ENCODE measurements at places on chromosomes 11 and 22.

- no peak for DNase-seq
These were observed 81.3 kb downstream of the CLPB start for GRCh38 chr11:72352859-72353551.

DNA sequence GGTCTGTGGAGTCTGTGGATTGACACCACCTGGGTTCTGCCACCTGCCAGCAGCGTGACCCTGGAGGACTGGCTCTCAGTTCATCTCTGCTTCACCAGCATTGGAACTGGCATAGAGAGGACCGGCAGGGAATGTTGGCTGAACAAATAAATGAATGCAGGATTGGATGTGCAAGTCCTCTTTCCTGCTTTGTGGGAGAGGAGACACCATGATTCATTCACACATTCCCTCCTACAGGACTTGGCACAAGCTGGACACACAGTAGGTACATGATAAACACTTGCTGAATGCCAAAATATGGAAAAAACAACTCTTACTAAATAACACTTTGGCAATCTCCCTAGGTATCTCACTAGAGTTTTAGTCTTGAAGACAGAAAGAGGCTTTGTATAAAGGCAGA lies 116.6 kb upstream of the NARS2 start:
- DNase-seq: no peak

- no peak for DNase-seq
These were observed 76.2 kb downstream of the GALNT18 start for GRCh38 chr11:11545285-11546275.

- no peak for DNase-seq
These were observed 4.0 kb downstream of the SLN start for GRCh38 chr11:107707807-107708206.

DNA sequence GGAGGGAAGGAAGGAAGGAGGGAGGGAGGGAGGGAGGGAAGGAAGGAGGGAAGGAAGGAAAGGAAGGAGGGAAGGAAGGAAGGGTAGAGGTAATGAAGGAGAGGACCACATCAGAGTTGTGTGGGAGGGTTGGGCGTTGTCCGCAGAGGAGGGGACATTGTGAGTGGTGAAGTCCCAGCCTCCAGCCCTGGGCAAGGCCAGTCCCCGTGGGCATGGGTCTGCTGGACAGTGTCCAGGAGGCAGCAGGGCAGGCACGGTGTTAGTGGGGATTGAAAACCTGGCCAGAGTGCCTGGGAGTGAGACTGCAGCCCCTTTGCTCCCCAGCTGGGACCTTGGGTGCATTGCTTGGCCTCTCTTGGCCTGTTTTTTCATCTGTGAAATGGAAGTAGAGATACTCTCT lies 1462.3 kb downstream of the BRD1 start:
- DNase-seq: no peak

DNA sequence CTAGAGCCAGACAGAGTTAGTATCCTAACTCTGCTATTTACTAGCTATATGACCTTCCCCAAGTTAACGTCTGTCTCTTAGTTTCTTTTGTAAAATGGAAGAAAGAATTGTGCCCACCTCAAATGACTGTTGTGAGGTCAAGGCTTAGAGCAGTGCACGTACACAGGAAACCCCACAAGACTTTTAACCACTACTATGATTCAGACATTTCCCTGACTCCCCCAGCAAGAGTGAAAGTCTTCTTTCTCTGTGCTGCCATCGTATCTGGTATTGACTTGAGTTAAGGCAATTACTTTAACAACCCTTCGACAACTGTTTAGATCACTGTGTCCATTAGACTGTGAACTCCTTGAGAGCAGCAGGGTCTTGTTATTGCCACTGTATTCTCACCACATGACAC lies 2.6 kb upstream of the OR52W1 start:
- DNase-seq: no peak

- DNase-seq: no peak
These were observed 12.1 kb downstream of the SERGEF start for GRCh38 chr11:18000760-18001159.

DNA sequence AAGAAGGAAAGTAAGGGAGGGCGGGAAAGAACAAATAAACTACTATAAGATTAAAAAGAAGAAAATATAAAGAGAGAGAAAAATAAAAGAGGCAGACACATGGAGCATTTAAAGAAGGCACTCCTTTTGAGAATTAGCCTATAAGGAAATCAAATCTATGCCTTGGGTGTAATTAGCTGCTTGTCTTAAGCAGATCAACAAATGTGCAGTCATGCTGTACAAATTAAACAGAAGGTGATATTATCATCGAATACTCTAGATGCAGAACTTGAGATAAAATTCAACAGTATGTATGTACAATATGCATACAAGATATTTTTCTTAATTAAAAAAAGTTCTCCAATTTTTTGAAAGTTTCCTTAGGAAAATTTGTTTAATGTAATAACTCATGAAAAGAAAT lies 623.0 kb upstream of the CHORDC1 start:
- DNase-seq: no peak

DNA sequence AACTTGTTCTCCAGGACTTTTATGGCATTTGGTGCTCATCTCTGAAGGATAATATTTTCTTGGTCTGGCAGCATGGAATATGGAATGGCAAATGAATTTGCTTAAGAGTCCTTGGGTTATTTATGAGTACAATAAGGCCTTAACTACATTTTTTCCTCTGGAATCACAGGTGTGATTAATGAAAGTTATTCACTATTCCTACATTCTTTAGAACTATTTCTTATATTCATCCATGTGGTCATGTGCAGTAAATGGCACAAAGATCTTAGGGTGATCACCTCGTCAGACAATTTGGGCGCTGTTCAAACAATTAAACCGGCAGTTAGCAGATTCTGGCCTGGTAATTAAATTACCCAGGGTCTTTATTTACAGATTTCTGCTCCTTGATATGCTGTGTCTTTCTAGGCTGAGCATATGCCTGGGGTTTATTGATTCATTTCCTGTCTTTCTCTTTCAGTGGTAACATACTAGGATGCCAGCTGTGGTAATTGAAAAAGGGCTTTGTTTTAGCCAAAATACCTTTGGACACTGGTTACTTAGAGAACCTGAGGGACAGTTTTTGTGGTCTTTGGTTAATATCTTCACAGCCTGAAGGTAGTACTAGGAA lies 31.6 kb downstream of the SIK2 start:
- no peak for DNase-seq

DNA sequence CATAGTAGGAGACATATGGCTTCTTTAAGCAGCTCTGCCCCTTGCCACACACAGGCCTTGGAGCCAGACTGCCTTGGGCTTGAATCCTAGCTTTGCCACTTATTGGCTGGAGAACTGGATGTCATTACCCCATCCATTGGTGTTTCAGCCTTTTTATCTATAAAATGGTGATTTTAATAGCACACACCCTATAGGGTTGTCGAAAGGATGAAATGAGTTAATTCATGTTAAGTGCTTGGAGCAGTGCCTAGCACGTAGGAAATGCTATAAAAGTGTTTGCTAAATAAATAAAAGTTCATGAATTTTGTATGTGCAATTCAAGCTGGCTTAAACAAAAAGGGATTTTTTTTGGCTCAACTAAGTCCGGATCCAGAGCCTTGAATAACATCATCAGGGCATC lies 120.7 kb downstream of the TIMP3 start:
- DNase-seq: no peak

DNA sequence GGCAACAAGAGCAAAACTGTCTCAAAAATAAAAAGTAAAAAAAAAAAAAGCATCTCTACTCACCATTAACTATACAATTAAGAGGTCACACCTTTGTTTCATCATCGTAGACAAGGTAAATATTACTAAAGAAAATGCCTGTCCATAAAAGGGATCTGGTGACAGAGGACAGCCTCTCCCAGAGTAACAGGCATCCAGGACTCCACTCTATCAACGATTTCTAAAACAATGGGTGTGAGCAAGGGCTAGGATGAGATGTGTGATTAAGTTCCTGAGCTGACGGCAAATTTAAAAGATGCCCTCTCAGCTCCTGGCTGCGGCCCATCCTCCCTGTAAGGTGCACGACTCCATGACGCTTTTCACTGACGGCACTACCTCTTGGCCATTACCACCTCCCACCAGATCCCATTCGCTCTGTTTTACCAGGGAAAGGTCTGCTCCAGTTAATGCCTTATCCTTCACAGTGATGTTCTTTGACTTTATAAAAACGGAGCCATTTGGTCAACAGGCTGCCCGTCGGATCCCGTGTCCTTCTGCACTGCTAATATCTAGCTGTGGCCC lies 2.3 kb upstream of the TMEM45B start:
- DNase-seq: no peak

DNA sequence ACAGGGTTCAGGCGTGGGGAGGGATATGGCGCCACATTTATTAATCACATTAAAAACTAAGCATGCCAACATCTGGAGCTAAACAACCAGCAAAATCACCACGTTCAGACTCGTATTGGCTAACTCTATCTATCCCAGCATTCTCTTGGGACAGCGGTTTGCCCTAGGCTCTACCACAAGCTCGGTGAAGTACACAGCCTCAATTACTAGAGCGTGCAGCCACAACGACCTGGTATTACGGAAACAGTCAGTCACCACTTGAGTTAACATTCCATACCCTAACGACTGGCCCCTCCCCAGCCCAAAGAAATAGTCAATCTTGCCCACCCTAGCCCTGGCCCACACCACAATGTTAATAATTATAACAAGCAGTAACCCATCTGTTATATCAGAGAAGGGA lies 32.1 kb downstream of the APOL5 start:
- no peak for DNase-seq

DNA sequence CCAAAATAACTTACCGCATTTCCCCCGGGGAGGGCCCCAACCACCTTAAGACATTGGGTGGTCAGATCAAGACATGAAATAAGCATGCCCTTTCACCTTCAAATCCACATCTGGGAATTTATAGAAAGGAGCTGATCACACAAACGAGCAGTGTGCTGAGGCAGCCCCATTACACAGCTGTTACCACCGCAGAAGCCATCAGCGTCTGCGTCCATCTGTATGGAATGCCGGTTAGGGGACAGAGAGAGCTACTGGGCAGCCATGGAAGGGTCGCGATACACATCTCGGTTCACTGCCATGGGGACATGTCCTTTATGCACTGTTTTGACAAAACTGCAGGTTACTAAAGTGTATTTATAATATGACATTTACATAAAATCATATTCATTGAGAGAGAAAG lies 105.1 kb upstream of the LMO1 start:
- DNase-seq: no peak

- no peak for DNase-seq
These were observed 339.3 kb upstream of the PLET1 start for GRCh38 chr11:112599856-112600533.

- no peak for DNase-seq
These were observed 615 bp downstream of the POLD4 start for GRCh38 chr11:67352546-67353316.

DNA sequence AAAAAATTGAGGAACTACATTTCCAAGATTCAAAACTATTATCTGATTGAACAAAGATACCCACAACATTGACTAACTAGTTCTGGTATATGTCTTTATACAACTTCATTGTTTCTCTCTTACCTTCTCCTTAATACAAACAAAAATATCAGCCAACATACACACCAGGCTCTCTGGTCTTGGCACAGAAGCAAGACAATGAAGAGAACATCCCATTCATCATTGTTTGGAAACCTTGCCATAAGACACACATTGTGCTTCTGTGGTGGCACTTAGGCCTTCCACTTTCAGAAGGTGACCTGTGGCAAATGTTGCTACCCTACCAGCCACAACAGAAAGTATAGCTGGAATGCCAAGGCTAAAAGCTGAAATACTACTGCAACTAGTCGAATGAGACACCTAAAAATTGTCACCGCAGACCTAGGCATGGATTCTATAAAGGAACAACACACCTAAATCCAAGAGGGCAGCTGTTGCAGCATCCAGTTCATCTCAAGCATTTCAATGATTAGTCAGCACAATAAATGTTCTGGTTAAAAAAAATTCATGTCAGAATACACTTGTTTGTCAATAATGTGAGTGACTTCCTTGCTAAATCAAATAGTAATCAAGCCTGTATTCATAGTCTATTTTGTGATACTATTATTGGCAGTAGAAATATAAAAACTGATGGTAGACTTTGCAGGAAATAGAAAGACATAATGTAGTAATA lies 26.3 kb downstream of the MAP6 start:
- no peak for DNase-seq

DNA sequence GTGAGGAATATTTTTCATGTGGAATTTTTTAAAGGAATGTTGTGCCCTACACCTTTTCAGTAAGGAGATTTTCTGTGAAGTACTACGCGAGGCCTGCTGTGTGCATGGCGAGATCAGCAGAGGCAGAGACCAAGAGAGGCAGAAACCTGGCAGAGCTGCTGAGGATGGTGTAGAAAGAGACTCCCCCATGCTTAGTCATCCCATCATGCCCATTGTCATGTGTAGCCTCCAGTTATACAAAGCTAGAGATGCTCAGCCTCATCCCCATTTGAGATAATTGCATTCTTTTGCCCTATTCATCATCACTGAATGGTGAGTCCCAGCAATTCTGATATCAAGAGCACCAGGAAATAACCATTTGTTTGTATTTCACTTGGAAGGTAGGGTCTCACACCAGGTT lies 3.0 kb upstream of the MS4A7 start:
- no peak for DNase-seq

DNA sequence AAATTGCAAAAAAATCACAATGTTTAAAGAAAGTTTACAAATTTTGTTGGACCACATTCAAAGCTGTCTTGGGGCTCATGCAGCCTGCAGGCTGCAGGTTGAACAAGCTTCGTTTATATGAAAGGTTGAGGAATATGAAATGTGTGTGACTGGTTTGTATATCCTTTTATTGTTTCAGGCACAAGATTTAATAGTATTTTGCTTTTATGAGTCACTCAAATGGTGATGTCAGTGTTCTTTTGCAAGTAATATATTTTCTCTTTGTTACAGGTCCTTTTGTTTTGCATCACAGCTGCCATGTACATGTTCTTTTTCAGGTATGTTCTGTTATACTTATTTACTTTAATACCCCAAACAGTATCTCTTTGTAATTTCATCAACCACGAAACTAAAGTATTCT lies 198.6 kb downstream of the TMEM135 start:
- DNase-seq: no peak

- no peak for DNase-seq
These were observed 43.6 kb downstream of the CACNG2 start for GRCh38 chr22:36659762-36660509.

DNA sequence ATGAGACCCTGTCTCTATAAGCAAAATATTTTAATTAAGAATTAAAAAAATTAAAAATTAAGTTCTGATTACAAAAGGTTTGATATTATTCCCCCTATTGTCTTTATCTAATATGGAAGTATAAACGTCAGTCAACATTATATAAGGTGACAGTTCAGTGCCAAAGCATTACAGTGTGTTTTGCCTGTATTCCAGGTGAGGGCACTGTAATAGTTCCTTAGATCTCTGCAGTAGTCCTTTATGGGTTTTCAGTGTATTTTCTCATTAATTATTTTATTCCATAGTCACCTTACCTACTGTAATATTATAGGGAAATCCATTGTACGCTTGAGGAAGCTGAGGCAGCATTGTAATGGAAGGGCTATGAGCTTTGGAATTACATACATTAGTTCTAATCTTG lies 33.0 kb downstream of the FAR1 start:
- DNase-seq: no peak

- no peak for DNase-seq
These were observed 92.3 kb upstream of the TEAD1 start for GRCh38 chr11:12581923-12582322.

All from stimulated activated CD8-positive, alpha-beta memory T cell treated with anti-CD3 and anti-CD28 coated beads, Interleukin-4, amount 100 ng/mL, for 1 hour (primary cell).